Breast epithelium (tissue), 4 donors: ENCODE measurements at places on chromosomes 7 and 10.

GRCh38 chr10:104323085-104323484, 15.2 kb downstream of the ITPRIP start:
- H3K27ac ChIP-seq: peak overlapping the region; percentile 97
- H3K4me3 ChIP-seq: no peak overlapping the region
- no peak for DNase-seq
- H3K36me3 ChIP-seq: no peaks in the 10 kb centered on the region
- H3K27me3 ChIP-seq: no peaks in the 10 kb centered on the region
- peaks cover 7% of the 10 kb centered on the region for H3K4me1 ChIP-seq

DNA sequence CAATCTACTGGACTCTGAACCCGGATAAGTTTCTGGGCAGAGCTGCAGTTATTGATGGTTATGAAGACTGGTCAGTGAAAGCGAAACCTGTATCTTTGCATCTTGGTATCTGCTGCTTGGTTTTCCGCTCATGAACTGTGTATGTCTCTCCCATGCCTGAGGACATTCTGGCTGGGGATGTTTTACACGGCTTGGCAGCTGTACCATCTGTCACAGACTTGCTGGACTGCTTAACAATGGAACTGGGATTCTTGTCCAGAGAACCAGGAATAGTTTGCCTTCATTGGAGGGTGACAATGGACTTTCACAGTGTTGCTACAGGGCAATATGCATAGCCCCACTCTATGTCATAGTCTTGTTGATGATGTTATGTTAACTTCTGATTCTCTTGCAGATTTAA, 119.9 kb upstream of the TMEM106B start:
- no peaks in the 10 kb centered on the region for H3K4me1 ChIP-seq
- H3K27ac ChIP-seq: no peak overlapping the region
- H3K36me3 ChIP-seq: no peaks in the 10 kb centered on the region
- no peaks in the 10 kb centered on the region for H3K27me3 ChIP-seq

DNA sequence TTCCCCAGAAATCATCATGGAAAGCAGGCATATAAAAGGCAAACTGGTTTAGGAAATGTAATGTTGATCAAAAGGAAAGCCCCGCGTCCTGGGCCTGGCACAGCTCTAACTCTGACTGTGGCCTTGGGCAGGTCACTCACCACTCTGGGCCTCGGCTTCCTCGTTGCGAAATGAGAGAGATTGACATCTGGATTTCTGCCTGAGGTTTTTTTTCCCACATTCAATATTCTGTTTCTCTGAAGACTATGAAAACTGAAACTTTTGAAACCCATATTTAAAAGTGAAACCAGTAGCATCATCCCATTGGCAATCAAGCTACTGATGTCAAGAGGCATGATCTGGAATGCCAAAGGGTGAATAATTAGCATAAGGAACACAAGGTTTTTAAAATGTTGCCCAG, 369.7 kb upstream of the NPVF start:
- H3K4me1 ChIP-seq: no peaks in the 10 kb centered on the region
- H3K4me3 ChIP-seq: no peak overlapping the region
- no peaks in the 10 kb centered on the region for H3K27me3 ChIP-seq

- H3K36me3 ChIP-seq: no peaks in the 10 kb centered on the region
- no peaks in the 10 kb centered on the region for H3K27me3 ChIP-seq
- no peaks in the 10 kb centered on the region for H3K4me1 ChIP-seq
- DNase-seq: no peak
- no peak overlapping the region for H3K4me3 ChIP-seq
Measured at GRCh38 chr7:72159911-72160310, 252.2 kb downstream of the CALN1 start.

DNA sequence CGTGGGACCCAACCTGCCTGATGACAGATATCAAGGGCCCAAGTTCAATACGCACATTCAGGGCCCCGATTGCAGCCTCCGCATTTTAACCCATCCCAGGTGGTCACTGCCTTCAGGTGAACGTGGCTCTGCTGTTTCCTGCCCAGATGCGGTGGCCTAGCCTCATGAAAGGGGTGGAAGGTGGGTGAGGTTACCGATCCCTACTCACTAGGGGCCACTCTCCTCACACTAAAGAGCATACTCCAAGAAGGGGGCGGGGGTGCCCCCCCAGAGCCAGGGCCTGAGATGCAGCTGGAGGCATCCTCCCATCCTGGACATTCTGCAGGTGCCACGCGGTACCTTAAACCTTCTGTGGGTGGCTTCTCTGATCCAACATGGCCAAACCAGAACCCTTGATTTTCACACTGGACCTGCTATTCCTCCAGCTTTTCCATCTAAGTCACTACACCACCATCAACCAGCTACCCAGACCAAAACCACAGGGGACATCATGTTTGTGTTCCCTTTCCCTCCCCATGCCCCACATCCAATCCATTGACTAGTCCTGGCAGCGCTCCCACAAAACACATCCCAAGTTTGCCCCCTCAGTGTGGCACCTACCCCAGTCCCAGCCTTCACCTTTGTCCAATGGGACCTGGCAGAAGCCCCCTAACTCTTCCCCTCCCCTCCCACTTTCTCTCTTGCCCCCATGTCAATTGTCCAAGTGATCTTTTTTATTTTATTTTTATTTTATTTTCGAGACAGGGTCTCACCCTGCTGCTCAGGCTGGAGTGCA, 30.0 kb downstream of the PRLHR start:
- H3K4me1 ChIP-seq: no peaks in the 10 kb centered on the region
- H3K27me3 ChIP-seq: no peaks in the 10 kb centered on the region
- H3K27ac ChIP-seq: no peak overlapping the region
- DNase-seq: no peak
- H3K36me3 ChIP-seq: no peaks in the 10 kb centered on the region
- no peak overlapping the region for H3K4me3 ChIP-seq

- no peaks in the 10 kb centered on the region for H3K4me1 ChIP-seq
- H3K27me3 ChIP-seq: peaks cover 4% of the 10 kb centered on the region
Measured at GRCh38 chr7:4170997-4171786, 510.9 kb upstream of the FOXK1 start.

- no peak overlapping the region for H3K27ac ChIP-seq
- no peaks in the 10 kb centered on the region for H3K36me3 ChIP-seq
- H3K27me3 ChIP-seq: no peaks in the 10 kb centered on the region
- no peaks in the 10 kb centered on the region for H3K4me1 ChIP-seq
- DNase-seq: no peak
- H3K4me3 ChIP-seq: no peak overlapping the region
Measured at GRCh38 chr10:117431160-117431559, 55.9 kb upstream of the PDZD8 start.

- no peak for DNase-seq
- H3K27ac ChIP-seq: no peak overlapping the region
- H3K27me3 ChIP-seq: peaks cover 4% of the 10 kb centered on the region
Measured at GRCh38 chr7:116111475-116111874, 80.9 kb upstream of the TFEC start.

- H3K4me3 ChIP-seq: no peak overlapping the region
- no peak overlapping the region for H3K27ac ChIP-seq
- no peaks in the 10 kb centered on the region for H3K4me1 ChIP-seq
- H3K27me3 ChIP-seq: no peaks in the 10 kb centered on the region
- H3K36me3 ChIP-seq: no peaks in the 10 kb centered on the region
Measured at GRCh38 chr7:158097453-158098124, 490.0 kb downstream of the PTPRN2 start.

GRCh38 chr7:37000511-37000910, 276.2 kb upstream of the AOAH start:
- no peaks in the 10 kb centered on the region for H3K4me1 ChIP-seq
- no peak overlapping the region for H3K4me3 ChIP-seq
- H3K27me3 ChIP-seq: no peaks in the 10 kb centered on the region
- no peak for DNase-seq

DNA sequence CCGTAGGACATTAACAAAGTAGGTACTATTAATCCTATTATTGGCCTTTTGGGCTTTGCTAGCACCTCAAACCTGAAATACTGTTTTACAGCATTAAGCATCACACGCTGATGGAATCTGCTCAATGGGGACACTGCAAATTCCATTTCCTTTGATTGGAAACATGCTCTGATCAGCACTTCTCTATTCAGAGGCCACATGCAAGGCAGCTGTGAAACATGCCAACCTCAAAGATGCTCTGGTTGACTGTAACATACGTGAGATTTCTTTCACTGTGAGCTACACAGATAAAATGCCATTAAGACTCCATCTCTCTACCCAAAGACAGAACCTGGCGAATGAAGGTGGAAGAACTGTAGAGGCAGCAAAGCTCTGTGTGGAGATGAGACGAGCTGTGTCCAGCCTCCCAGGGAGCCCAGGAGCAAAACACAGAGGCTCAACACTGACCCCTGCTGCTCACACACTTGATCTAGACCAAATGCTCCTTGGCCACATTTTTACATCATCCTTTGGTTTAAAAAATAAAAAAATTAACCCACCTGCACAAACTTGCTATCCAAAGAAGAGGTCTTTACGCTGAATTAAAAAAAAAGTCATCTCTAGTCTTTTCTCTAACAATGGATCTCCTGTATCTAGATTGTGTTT, 8.0 kb downstream of the RSU1 start:
- no peaks in the 10 kb centered on the region for H3K36me3 ChIP-seq
- H3K4me1 ChIP-seq: no peaks in the 10 kb centered on the region
- no peaks in the 10 kb centered on the region for H3K27me3 ChIP-seq
- no peak overlapping the region for H3K4me3 ChIP-seq
- DNase-seq: no peak

DNA sequence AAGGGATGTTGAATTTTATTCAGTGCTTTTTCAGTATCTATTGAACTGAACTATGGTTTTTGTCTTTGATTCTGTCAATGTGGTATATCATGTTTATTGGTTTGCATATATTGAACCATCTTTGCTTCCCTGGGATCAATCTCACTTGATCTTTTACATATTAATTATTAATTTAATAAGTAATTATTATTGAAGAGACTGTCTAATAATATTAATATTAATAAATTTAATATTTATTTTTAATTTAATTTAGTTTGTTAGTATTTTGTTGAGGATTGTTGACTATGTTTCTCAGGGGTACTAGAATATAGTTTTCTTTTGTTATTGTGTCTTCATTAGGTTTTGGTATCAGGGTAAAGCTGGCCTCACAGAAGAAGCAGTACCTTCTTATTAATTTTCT, 26.5 kb upstream of the TRA2A start:
- no peak overlapping the region for H3K4me3 ChIP-seq
- no peaks in the 10 kb centered on the region for H3K27me3 ChIP-seq
- no peak overlapping the region for H3K27ac ChIP-seq
- H3K4me1 ChIP-seq: no peaks in the 10 kb centered on the region
- no peaks in the 10 kb centered on the region for H3K36me3 ChIP-seq
- no peak for DNase-seq

GRCh38 chr7:19377611-19378344, 232.6 kb upstream of the FERD3L start:
- DNase-seq: no peak
- H3K4me1 ChIP-seq: no peaks in the 10 kb centered on the region
- no peaks in the 10 kb centered on the region for H3K36me3 ChIP-seq
- H3K27me3 ChIP-seq: no peaks in the 10 kb centered on the region
- H3K27ac ChIP-seq: no peak overlapping the region

DNA sequence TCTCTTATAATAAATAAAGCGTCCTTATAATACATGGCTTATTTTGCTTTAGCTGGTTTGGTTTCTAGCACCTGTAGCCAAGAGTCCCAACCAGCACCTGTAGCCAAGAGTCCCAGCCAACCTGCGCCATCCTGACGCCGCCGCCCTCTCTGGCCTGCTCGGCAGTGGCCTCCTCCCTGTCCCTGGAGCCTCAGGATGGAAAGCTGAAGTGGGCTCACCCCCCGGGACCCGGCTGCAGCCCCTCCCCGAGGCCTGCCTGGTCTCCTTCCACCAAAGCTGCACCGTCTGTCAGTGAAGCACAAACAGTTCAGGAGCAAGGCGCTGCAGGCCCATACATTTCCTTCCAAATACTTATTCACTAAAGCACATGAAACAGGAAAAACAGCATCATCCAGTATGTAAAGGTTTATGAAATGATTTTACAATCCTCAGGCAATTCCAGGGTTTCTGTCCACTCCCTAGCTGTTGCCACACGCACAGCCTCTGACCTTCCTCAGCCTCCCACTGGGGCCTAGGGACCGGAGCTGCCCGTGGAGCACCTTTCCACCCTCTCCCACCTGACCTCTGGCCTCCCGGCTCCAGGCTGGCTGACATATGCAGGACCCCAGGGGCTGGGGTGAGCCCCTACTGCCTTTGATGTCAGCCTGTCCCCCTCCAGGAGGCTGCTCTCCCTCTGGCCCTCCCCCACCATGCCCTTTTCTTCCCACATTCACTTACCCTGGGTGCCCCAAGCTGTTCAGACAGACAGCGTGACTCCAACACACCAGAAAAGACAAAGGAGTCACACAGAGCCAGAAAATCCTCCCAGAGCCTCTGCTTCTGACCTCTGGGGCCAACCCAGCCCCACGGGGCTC, 149.6 kb upstream of the PPP2R2D start:
- DNase-seq: no peak
- H3K36me3 ChIP-seq: no peaks in the 10 kb centered on the region
- H3K4me1 ChIP-seq: no peaks in the 10 kb centered on the region
- no peak overlapping the region for H3K4me3 ChIP-seq
- no peaks in the 10 kb centered on the region for H3K27me3 ChIP-seq

DNA sequence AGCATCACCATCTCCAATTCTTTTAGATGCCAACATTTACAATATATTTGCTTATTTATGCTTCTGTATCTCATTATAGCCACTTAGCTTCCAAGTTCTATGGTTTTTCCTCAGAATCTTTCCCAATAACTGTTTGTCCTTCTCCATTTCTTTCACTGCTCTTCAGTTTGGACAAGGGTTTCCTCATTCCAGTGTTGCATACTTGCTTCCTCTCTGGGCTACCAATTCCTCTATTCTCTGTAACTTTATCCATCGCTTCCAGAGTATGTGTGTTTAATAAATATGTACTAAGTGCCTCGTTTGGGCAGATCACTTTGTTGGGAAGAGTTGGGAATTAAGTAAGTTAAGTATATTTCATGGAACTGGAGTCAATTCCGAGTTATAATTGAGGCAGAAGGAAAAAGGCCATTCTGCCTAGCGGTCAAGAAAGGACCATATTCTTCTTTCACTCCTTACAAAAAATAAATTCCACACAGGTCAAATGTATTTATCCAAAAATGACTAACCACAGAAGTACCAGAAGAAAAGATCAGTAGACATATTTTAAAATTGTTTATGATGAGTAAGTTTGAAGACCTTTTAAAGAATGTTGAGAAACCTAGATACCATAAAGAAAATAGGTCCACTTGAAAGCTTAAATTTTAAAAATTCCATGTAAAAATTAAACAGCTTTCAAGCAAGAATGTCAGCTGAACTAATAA, 10.8 kb downstream of the STAMBPL1 start:
- no peak for DNase-seq
- no peaks in the 10 kb centered on the region for H3K4me1 ChIP-seq
- no peaks in the 10 kb centered on the region for H3K27me3 ChIP-seq
- H3K4me3 ChIP-seq: no peak overlapping the region
- H3K27ac ChIP-seq: no peak overlapping the region

GRCh38 chr7:134461916-134462315, 3.0 kb upstream of the AKR1B1 start:
- H3K36me3 ChIP-seq: no peaks in the 10 kb centered on the region
- no peaks in the 10 kb centered on the region for H3K27me3 ChIP-seq
- H3K27ac ChIP-seq: no peak overlapping the region
- H3K4me1 ChIP-seq: no peaks in the 10 kb centered on the region
- no peak for DNase-seq
